ENCODE measurements at places on chromosomes 16 and 17.

GRCh38 chr16:3997231-3997841, 116.8 kb upstream of the CREBBP start:
- DNase-seq, result no peak

DNA sequence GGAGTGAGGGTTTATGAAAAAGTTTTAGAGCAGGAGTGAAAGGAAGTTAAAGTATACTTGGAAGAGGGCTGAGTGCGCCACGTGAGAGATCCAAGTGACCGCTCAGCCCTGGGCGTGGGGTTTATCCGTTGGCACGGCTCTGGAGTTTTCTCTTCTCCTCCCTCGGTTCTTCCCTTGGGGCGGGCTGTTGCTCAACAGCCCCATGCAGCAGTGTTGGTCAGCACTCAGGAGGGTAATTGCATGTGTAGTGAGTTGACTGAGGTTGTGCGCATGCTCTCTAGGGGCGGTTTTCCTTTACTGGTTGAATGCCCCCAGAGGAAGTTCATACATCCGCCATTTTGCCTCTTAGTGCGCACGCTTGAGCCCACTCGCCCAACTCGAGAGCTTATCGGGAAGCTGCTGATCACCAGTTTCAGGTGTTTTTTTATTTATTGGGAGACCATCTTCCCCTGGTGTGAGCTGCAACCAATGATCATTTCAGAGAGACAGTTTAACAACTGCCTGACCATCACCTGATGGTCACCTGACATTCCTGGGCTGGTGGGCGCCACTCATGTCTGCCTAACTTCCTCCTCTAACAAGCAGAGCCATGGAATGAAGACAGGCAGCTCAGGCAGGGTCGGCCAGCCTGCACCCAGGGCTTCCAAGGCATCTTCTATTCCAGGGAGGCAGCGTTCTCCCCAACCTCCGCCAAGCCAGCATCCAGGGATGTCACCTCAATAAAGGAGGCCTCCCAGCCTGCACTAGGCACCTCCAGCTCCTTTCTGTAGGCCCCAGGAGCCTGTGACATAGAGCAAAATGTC, 41.3 kb upstream of the DNAH17 start:
- no peak for DNase-seq

DNA sequence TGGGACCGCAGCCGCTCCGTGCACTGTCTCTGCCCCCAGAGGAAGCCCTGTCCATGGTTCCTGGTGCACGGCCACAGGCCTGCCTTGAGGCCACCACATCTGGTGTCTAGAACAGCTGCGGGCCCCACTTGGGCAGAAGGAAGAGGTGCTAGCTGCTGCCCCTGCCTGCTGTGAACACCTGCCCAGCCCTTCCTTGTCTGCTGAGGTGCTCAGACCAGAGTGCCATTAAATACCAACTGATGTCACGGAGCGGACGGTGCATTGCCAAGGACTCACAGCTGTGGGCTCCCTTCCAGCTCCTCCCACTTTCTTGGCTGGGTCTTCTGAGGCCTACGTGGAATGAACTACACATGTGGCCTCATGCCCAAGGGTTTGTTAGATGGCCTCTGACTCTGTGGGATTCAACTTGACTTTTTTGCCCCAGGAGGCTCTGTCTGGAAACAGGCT, 146.1 kb downstream of the RAB11FIP4 start:
- DNase-seq, result peak; percentile 92

DNA sequence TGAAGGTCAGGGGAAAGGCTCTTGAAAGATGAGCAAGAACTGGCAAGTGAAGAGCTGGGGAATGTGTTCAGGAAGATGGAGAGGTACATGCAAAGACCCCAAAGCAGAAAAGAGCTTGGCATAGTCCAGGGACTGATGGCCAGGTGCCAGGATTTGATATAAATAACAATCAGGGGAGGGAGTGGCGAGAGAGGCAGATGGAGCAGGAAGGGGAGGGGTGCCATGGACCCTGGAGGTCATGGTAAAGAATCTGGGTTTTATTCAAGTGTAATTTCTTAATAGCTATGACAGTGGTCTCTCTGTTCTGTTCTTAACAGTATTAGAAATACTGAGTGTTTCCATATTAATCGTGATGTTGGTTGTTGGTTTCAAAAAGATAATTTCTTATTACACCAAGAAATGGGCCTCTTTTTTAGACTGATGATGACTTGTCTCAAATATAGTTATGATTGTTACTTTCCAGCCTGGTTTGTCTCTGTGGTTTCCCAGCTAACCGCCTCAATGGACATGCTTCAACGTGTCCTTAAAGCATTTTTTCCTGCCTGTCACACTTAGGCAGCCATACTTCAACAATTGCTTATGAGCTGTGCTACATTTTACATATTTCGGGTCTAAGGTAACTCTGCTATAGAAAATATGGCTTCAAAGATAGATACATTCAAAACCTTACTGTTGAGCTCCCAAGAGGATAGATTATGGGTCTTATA, 49.4 kb downstream of the MYH10 start:
- no peak for DNase-seq

- DNase-seq, result no peak
These were observed 6.0 kb downstream of the NKIRAS2 start for GRCh38 chr17:42025936-42026335.

DNA sequence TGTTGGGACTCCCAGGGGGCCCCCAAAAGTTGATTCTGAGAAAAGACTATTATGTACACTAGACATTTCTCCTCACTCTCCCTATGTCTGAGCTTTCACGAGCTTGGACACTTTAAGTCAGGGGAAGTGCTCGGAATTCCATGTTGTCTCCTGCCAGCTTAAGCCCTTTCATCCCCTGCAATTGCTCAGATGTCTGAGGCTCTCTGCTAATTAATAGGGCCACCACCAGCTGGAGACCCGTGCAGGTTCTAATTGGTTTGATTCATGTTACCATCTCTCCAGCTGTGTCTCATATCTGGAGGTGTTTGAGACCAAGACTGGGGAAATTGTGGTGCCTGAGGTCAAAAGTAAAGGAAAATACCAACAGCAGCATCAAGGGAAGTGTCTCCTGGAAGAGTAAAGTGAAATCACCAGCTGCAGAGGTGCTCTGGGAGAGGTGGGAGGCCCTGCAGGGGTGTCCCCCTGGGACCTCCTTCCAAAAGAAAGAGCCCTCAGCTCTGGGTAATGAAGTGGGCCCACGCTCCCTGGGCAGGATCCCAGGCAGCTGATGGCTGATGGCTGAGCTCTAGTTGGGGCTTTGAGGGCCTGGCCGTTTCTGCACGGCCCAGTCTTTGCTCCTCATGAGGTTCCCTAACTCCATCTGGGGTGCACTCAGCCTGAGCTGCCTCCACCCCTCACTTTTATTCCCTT, 5.8 kb upstream of the UTS2R start:
- no peak for DNase-seq

DNA sequence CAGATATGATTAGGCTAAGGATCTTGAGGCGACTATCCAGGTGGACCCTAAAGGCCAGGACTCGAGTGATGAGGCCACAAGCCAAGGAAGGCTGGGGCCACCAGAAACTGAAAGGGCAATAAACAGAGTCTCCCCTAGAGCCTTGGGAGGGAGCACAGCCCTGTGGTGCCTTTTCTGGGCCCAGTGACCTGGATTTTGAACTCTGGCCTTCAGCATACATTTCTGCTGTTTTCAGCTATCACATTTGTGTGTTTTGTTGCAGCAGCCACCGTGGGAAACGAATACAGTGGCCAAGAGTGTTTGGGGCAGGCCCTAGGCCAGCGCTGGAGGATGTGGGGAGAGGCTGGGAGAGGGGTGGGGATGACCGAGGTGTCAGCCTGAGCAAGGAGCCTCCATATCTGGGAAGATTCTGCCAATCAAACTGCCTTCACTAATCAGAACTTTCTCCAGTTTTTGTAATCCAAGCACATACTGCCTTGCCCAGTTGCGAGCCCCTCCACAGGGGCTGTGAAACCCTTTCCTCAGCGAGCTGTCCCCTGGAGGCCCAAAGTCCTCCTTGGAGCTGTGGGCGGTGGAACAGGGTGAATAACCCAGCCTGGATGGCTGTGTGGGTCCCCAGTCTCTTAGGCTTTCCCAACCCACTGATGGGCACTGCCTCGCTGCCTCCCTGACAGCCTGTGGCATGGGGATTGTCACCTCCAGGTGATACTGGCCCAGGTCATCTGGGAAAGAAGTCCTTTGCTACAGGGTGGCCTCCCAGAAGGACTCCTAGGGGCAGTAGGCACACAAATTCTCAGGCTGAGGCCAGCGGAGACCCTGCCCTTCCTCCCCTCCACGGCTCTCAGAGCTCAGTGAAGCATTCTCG, 16.8 kb downstream of the B9D1 start:
- no peak for DNase-seq

GRCh38 chr17:61122326-61122913, 277.2 kb upstream of the TBX2 start:
- no peak for DNase-seq
